Adrenal gland (tissue), 19 donors: ENCODE measurements at places on chromosomes 11 and 22.

- H3K27ac ChIP-seq = peak overlapping the region; percentile 44
- no peak overlapping the region for H3K4me3 ChIP-seq
- peaks cover 26% of the 10 kb centered on the region for H3K4me1 ChIP-seq
Measured at GRCh38 chr11:63672936-63673539, 1.9 kb upstream of the ATL3 start.

GRCh38 chr22:17841836-17842235, 67.6 kb upstream of the BID start:
- H3K27ac ChIP-seq = no peak overlapping the region
- no peaks in the 10 kb centered on the region for H3K27me3 ChIP-seq
- H3K4me1 ChIP-seq = no peaks in the 10 kb centered on the region
- H3K4me3 ChIP-seq = no peak overlapping the region

GRCh38 chr11:37442576-37442975, 844.5 kb upstream of the RAG2 start:
- no peaks in the 10 kb centered on the region for H3K27me3 ChIP-seq
- no peak overlapping the region for H3K27ac ChIP-seq
- DNase-seq = no peak
- H3K4me1 ChIP-seq = no peaks in the 10 kb centered on the region
- H3K4me3 ChIP-seq = no peak overlapping the region

DNA sequence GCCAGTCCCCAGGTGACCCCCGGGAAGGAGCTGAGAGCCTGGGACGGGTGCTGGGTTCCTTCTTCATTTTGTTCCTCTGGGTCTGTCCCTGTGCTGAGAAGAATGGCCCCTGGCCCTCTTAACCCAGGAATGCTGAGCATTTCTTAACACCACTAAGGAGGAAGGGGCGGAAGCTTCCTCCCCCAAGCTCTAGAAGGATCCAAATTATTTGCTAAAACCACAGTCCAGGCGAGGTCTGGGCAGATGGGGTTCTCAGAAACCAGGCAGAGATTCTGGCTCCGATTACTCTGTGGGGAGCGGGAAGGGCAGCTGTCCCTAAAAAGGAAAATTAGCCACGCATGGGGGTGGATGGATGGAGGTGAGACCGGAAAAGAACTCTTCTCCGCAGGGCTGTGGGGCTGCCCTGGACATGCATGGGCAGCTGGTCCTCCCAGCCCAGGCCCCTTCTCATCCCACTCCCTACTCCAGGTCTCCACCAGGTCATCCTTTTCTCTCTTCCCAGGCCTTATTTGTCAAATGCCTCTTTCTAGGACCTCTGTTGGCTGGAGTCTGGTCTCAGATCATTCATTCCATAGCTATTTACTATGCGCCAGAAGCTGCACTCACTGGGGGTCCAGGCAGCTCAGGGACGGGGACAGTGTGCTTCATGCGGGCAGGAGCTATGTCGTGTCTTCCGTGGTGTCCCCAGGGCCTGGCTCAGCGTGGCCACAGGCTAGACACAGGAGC, 45.0 kb upstream of the MYH9 start:
- H3K27me3 ChIP-seq = no peaks in the 10 kb centered on the region
- H3K27ac ChIP-seq = no peak overlapping the region
- H3K4me1 ChIP-seq = no peaks in the 10 kb centered on the region
- no peak overlapping the region for H3K4me3 ChIP-seq
- no peak for DNase-seq

GRCh38 chr11:3104051-3104714, 47.0 kb upstream of the CARS1 start:
- H3K36me3 ChIP-seq = peaks cover 7% of the 10 kb centered on the region
- no peaks in the 10 kb centered on the region for H3K4me1 ChIP-seq
- H3K27ac ChIP-seq = no peak overlapping the region
- no peak for DNase-seq
- no peaks in the 10 kb centered on the region for H3K27me3 ChIP-seq
- H3K4me3 ChIP-seq = no peak overlapping the region

DNA sequence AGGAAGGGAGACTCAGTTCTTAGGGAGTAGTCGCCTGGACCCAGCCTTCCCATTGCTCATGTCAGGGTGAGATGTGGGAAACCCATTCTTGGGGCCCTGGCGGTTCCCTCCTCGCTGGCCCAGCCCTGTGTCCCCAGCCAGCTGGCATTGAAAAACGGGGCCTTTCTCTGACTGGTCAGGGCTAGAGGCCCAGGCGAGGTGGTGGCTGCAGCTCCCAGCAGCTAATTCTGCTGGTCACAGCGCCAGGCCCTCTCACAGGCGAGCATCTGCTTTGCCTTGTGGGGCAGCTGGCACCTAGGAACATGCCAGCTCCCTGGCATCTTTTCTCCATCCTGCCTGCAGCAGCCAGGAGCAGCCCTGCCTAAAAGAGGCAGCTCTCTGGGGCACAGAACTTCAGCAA, 20.1 kb downstream of the TSPAN18 start:
- peak; percentile 60 for DNase-seq
- H3K4me1 ChIP-seq = peaks cover 51% of the 10 kb centered on the region
- H3K27me3 ChIP-seq = no peaks in the 10 kb centered on the region
- no peak overlapping the region for H3K4me3 ChIP-seq

DNA sequence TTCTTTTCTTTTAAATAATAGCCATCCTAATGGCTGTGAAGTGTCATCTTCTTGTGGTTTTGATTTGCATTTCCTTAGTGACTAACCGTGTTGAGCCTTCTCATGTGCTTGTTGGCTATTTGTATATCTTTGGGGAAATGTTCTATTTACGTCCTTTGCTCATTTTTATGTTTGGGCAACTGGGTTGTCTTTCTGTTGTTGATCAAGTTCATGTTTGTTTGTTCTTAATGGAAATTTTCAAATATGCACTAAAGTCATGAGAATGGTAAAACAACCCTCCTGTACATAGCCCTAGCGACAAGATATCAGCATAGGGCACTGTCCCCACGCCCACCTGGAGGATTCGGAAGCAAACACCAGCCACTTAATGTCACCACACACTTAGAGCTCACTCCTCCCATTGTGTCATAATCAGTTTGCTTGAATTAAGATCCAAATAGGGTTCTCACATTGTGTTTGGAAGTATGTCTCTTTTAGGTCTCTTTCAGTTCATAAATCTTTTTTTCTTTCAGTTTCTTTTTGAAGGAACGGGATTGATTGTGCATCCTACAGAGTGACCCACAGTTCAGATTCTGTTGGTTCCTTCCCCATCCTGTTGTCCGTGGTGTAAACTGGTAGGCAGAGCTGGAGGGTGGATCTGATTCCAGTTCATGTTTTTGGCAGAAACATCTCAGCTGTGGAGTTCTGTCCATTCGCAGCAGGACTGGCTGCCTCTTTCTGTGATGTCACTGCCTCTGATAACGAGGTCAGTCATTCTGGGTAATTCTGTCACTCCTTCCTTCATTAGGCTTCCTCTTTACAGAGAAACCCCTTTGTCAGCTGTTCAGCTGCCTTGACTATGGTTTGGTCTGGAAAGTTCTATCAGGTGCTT, 26.4 kb upstream of the ADORA2A start:
- no peaks in the 10 kb centered on the region for H3K27me3 ChIP-seq
- no peak for DNase-seq
- no peak overlapping the region for H3K4me3 ChIP-seq
- peaks cover 12% of the 10 kb centered on the region for H3K36me3 ChIP-seq
- H3K27ac ChIP-seq = no peak overlapping the region

- H3K4me3 ChIP-seq = no peak overlapping the region
- no peaks in the 10 kb centered on the region for H3K27me3 ChIP-seq
- no peak for DNase-seq
- H3K27ac ChIP-seq = no peak overlapping the region
- no peaks in the 10 kb centered on the region for H3K4me1 ChIP-seq
Measured at GRCh38 chr11:128357073-128357472, 230.3 kb downstream of the ETS1 start.

DNA sequence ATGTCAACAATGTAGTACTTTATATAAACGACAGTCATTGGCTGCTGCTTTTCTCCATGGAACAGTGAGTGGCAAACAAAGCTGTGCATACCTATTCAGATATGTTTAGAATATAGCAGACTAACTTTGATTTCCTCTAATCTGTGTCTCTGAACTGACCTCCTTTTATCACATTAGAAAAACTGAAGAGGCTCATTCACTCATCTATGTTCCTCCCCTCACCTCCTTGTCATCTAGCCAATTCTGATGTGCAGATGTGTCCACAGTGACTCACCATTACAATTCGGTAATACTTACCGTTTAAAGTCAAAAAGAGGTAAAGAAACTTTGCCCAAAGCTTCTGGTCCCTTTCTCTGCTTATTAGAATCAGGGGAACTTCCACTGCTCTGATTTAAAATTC, 51.5 kb upstream of the RPS13 start:
- H3K36me3 ChIP-seq = peaks cover 27% of the 10 kb centered on the region
- H3K4me1 ChIP-seq = no peaks in the 10 kb centered on the region
- no peak for DNase-seq
- H3K27me3 ChIP-seq = no peaks in the 10 kb centered on the region
- H3K27ac ChIP-seq = no peak overlapping the region

- no peak for DNase-seq
- no peaks in the 10 kb centered on the region for H3K27me3 ChIP-seq
- peaks cover 33% of the 10 kb centered on the region for H3K36me3 ChIP-seq
Measured at GRCh38 chr22:29267462-29267857, 321 bp downstream of the RHBDD3 start.

- H3K27me3 ChIP-seq = no peaks in the 10 kb centered on the region
- H3K27ac ChIP-seq = no peak overlapping the region
- H3K4me3 ChIP-seq = no peak overlapping the region
- DNase-seq = no peak
Measured at GRCh38 chr22:28488825-28489224, 190.8 kb downstream of the TTC28 start.

- no peaks in the 10 kb centered on the region for H3K27me3 ChIP-seq
- no peak for DNase-seq
- H3K4me1 ChIP-seq = no peaks in the 10 kb centered on the region
- no peak overlapping the region for H3K4me3 ChIP-seq
Measured at GRCh38 chr22:50712341-50713007, 25.5 kb upstream of the ACR start.

DNA sequence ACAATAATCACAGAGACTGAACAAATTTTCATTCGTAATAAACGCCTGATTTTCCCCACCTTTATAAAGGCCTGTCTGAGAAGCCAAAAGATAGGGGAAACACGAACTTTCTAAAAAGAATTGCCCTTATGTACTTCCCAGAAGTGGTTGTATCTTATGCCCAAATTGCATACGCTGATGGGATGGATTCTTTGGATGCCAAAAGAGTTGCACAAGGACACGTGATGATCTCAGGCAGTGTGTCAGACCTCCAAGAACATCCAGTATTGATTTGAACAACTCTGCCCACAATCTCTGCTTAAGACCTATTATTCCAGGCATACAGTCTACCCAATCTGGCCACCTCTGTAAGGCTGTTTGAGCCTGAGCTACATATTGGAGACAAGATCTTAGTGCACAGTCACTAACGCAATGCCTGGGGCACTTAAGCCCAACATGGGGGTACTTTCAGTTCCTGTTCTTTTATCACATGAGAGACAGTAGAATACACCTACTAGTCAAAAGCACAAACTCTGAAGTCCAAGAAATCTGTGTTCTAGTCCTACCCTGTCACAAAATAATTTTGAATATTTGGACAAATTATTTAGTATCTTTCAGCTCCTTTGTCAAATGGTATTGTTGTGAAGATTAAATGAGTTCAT, 38.9 kb downstream of the OR10A6 start:
- no peak overlapping the region for H3K27ac ChIP-seq
- no peaks in the 10 kb centered on the region for H3K27me3 ChIP-seq
- no peak for DNase-seq
- H3K4me1 ChIP-seq = no peaks in the 10 kb centered on the region
- H3K36me3 ChIP-seq = no peaks in the 10 kb centered on the region

DNA sequence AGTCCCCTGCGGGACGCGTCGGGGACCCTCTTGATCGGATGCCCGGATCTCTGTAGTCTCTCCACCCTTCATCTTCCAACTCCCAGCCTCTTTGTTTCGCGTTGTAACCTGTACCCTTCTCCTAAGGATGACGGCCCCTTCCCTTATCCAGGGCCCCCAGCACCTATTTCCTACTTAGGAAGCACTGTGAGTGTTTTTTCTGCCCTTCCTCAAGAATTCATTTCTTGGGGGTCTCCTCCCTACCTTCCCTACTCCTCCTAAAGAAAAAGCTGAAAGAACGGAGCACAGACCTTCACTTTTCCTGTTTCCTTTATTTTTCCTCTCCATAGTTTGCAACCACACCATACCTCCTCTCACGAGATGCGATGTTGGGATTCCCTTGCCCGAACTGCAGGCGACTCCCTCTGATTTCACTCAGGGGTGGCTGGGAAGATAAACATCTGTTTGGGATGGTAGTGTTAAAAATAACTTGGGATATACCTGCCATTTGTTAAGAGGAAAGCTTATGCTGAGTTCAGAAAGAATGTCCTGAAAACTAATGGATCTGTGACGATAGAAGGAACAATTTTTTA, 593 bp downstream of the FAM118B start:
- peak overlapping the region; percentile 59 for H3K4me3 ChIP-seq
- peaks cover 20% of the 10 kb centered on the region for H3K36me3 ChIP-seq
- H3K27me3 ChIP-seq = no peaks in the 10 kb centered on the region
- peaks cover 4% of the 10 kb centered on the region for H3K4me1 ChIP-seq
- peak overlapping the region; percentile 33 for H3K27ac ChIP-seq
- DNase-seq = no peak

- no peaks in the 10 kb centered on the region for H3K4me1 ChIP-seq
- no peak overlapping the region for H3K27ac ChIP-seq
- no peak for DNase-seq
- H3K36me3 ChIP-seq = no peaks in the 10 kb centered on the region
Measured at GRCh38 chr11:122893131-122893530, 10.6 kb downstream of the JHY start.

- no peaks in the 10 kb centered on the region for H3K27me3 ChIP-seq
- no peaks in the 10 kb centered on the region for H3K4me1 ChIP-seq
- no peak overlapping the region for H3K4me3 ChIP-seq
- DNase-seq = no peak
- H3K27ac ChIP-seq = no peak overlapping the region
- H3K36me3 ChIP-seq = no peaks in the 10 kb centered on the region
Measured at GRCh38 chr11:110738641-110739040, 26.4 kb upstream of the ARHGAP20 start.

DNA sequence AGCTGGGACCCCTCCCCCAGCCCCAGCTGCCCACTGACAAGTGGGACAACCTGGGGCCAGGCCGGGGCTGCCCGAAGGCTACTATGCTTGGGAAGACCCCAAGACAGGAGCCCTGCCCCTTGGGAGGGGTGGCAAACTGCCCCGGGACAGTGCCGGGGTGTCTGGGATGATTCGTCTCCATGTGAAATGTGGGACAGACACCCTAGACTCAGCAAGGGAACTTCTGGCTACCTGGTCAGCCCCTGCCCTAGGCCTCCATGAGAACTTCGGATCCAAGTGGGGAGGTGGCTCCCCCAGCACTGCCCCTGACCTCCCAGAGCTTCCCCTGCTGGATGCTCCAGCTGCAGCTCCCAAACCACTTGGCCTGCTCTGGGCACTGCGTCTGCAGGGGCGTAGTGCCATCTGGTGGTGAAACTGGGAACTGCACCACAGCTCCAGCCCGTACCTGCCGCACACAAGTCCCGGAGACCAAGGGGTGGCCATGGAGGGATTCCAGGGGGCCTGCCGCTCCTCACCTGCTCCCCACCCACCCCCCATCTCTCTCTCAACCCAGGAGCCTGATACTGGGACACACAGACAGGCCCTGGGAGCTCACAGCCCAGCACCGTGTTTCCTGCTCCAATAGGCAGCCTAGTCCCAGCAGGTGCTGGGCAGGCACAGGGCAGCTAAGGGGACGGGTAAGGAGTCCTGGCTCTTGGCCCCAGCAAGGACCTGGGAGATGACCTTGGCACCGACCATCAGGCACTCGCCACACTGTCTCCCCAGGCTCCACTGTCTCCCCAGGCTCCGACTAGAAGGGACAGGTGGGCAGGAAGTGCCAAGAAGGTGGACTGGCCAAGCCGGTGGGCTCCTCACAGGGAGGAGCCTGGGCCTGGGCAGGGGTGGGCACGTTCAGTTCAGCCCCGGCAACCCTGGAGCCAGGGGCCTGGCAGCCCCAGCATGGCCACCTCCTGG, 194.1 kb downstream of the IGLL1 start:
- H3K27me3 ChIP-seq = no peaks in the 10 kb centered on the region
- H3K4me3 ChIP-seq = no peak overlapping the region
- no peaks in the 10 kb centered on the region for H3K36me3 ChIP-seq
- no peak overlapping the region for H3K27ac ChIP-seq
- H3K4me1 ChIP-seq = no peaks in the 10 kb centered on the region
- DNase-seq = peak; percentile 90
